ENCODE measurements at places on chromosomes 6 and 20. TPM values are rescaled to one million over a fixed set of nuclear protein-coding genes. Genes with fewer than 3 reads are reported as not detected.

NRSN1 gene
- 0.39 TPM for total RNA-seq

LY6G5C gene
- not detected for total RNA-seq

TTLL9 gene
- 0.30 TPM for total RNA-seq

UCKL1 gene
- total RNA-seq, result 23.0 TPM

C20orf141 gene
- total RNA-seq, result not detected

CTCFL gene
- 0.10 TPM for total RNA-seq

SNRPB gene
- 81.6 TPM for total RNA-seq

AAR2 gene
- 23.4 TPM for total RNA-seq

WFDC5 gene
- 5.2 TPM for total RNA-seq

- DNase-seq, result no peak
These were observed 259.1 kb upstream of the FERMT1 start for GRCh38 chr20:6381887-6382286.

DNA sequence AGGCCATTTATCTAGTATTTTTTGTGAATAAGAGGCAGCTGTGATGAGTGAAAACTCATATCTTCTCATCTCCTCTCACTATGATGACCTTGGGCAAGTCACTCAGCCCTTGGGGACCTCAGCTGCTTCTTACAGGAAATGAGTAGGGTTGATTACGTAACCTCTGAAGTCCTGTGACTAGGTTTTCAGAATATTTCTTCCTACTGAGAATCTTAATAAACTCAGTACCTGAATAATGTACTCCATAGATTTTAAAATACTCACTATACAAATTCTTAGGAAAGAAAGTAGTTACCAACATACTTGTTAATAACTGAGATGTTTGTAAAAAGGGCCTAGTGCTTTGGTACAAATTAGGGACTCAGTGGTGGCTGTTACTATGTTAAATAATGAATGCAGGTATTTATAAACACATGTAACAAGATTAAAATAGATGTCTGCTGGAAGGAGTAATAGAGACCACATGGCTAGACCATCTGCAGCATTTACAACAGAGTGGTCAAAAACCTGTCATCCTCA lies 60.9 kb downstream of the RPRD1B start:
- peak; percentile 11 for DNase-seq

DNA sequence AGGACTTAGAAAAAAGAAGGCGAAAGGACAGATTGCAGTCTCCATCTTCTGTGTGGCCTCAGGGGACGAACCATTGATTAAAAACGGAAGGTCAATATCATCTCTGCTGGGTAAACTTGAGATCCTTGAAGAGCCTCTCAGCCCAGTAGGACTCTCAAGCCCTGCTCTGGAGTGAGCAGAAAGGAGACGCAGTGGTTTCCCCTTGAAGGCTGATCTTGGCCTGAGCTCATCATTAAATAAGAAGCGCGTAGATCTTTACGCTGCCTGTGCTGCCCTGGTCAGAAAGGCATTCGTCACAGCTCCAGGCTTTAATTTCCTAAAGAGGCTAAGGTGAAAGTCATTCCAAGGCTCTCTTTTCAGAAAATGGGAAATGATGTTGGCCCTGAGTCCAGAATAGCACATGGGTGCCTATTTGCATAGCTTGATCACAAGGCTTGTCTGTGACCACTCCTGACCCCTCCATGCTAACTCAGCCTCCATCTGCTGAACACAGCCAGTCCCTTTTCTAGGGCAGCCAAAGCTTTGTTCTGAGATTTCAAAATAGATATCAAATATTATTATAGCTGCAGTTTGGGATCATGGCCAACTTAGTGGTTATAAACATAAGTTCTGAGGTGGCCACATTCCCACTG lies 29.3 kb upstream of the XRN2 start:
- DNase-seq, result no peak

DNA sequence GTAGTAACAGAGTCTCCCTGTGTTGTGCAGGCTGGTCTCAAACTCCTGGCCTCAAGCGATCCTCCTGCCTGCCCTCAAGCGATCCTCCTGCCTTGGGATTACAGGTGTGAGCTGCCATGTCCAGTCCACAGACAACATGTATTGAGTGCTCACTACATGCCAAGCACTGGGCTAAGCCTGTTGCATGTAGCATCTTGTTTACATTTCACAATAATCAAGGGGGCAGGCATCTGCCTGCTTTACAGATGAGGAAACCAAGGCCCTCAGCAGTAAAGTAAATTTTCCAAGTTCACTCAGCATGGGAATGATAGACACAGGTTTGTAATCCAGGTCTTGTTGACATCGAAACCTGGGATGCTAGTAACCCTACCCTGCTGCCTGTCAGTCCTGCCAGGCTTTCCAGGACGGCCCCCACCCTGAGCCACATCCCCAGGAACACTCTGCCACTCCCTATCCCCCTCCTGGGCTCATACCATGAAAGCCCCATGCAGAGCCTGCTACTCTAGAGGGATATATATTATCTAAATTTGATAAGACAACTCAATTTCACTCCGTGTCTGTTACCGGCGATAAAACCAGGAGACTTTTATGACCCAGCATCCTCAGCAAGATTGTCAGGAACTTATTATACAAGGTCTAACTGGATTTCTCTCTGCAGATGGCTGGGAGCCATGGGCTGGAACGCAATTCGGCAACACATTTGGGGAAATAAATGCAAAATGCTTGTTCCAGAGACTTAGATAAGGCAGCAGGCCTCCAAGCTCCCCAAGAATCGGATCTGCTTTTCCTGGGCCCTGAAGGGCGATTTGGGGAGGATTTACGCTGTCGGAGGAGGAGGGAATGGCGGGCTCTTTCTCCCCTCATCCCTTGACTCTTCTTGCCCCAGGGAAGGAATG lies 30.4 kb downstream of the CD40 start:
- DNase-seq, result no peak

GRCh38 chr20:16771213-16771612 lies 23.1 kb downstream of the OTOR start:
- DNase-seq, result no peak

DNA sequence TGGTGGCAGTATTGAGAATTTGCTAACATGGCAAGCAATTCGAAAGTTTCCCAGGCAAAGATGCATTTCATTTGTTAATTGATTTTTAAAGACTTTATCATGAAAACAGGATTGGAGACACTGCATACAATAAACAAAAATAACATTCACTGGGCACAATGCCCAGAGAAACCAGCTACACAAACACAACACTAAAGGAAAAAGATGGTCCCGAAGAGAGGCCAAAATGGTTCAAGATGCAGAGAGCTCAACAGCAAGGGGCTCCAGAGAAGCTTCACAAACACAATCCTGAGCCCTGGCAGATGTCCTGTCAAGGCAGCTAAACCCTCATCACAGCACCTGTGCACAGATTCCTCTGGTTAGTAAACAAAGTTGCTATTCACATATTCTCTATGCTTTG lies 79.3 kb downstream of the INSM1 start:
- peak; percentile 31 for DNase-seq

- no peak for DNase-seq
These were observed 26.4 kb upstream of the PAQR8 start for GRCh38 chr6:52335576-52335975.

DNA sequence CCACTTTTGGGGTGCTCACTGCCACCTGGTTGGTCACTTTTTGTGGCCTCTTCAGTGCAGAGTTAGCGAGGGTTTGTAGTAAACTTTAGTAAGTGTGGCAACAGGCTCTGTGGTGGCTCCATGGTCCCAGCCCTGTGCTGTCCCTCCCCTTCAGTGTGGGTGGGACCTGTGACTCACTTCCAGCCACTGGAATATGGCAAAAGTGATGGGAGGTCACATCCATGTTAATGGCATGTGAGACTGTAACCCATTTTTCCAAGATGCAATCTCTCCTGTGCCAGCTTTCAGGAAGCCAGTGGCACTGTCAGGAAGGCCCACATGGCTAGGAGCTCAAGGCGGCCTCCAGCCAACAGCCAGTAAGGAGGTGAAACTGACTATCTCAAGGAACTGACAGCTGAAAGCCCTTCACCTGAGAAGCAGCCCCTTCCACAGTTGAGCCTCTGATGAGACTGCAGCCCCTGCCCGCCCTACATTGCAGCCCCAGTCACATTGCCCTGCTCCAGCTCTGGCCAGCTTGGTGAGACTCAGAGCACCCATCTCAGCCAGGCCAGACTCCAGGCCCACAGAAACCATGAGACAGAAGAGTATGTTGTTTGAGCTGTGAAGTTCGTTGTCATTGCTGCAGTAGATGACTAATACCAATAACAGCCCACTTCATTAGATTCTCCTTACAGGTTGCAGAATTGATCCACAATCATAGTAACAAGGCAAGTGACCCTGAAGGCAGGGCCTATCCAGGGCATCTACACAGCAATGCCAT lies 13.1 kb upstream of the CST7 start:
- no peak for DNase-seq

DNA sequence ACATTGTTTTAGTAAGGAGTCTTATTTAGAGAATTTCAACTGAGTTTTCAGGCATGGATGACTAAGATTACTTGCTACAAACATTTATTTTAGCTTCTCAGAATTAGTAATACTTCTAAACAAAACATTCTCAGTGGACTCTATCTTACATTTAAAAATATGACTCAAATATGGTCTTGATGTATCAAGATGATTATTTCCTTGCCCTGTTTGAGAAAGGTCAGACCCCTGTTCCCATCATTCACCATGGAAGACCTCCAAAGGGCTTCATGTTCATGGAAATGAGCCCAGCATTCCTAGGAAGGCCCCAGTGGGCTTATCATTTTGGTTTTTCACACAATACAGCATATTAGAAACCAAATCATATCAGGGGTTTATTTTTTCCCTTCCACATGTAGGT lies 24.6 kb upstream of the TRPC4AP start:
- peak; percentile 26 for DNase-seq

- no peak for DNase-seq
These were observed 86.4 kb upstream of the POU3F2 start for GRCh38 chr6:98747960-98748359.

DNA sequence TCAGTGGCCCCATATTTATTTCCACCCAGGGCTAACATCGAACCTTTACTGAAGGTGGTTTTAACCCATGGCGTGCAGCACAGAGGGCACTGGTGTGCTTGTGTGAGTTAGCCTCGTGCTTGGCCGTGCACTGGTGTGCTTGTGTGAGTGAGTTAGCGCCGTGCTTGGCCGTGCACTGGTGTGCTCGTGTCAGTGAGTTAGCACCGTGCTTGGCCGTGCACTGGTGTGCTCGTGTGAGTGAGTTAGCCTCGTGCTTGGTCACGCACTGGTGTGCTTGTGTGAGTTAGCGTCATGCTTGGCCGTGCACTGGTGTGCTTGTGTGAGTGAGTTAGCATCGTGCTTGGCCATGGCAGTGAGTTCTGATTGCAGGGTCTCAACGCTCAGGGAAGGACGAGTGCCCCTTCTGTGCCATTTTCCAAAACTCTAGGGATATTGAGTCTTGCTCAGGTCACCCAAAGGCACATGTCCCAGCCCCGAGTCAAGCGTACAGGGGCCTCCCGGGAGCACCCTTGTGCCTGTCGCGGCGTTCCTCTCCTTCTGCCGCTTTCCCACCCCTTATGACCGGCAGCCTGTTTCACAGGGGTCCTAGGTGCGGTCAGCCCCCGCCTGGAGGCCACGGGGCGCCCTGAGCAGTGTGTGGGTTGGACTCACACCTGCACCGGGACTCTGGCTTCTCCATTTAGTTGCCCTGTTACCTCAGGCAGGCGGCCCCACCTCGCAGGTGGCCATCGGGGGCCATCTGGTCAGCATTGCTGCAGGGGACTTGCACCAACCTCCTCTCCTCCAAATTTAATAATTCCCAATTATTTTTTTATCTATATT lies 399.1 kb downstream of the CDH4 start:
- DNase-seq, result no peak

GRCh38 chr20:59402681-59403080 lies 102.3 kb downstream of the EDN3 start:
- peak; percentile 58 for DNase-seq

DNA sequence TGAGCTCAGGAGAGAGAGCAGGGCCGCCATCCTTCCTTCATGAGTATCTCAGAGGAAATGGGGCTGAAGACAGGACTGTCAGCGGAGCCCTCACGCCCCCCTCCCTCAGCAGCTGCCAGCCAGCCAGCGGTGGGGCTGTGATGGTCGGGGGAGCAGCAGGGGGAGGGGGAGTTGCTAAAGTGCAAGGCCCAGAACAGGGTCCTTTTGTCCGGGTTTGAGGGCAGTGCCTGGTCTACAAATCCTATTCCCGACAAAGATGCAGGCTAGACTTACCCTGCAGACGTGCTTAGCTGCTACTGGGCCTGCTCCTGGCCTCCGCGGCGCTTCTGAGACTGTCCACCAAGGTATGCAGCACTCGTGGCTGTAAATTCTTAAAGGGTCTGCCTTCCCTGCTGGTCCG lies 593.4 kb upstream of the CDH4 start:
- DNase-seq, result no peak

GRCh38 chr20:25283221-25283951 lies 35.5 kb downstream of the PYGB start:
- no peak for DNase-seq

GRCh38 chr6:24257282-24257681 lies 100.6 kb downstream of the DCDC2 start:
- DNase-seq, result no peak

- no peak for DNase-seq
These were observed 4.9 kb downstream of the SRMS start for GRCh38 chr20:63542696-63543095.

DNA sequence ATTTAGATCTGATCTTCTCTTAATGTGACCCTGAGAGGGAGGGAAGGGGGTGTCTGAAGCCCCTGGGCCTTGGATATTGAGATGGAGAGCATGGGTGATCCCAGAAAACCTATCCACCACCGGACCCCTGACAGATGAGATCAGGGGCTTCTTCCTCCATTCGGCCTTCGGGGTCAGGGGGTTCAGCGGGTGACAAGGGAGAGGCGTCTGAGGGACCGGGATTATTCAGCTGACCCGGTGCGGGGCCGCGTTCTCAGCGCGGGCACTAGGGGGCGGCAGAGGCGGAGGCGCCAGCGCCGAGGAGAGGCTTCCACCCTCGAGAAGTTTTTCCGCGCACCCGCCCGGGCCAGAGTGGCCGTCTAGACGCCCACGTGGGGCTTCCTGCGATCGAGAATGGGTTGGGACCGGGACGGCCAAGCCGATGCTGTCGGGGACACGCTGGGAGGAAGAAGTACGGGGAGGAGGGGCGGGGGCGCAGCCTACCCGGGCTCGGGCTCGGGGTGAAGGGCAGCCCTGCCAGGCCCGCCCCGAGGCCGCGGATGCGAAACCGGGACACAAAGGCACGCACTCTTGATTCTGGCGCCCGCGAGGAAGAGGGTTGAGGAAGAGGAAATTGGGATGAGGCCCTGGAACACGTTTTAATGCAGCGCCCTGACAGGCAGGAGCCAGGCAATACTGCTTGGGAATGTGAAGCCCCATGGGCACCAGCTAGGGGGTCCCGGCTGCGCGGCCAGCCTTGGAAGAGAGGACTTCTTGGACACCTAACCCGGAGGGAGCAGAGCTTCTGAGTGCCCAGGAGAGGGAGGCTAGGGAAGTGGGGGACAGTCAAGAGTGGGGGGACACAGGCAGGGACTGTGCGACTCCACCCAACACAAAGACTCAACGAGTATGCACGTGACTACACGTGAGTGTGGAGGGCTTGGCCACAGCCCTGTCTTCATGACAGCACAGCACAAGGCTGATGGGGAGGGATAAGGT lies 30.6 kb downstream of the COL11A2 start:
- peak; percentile 45 for DNase-seq

DNA sequence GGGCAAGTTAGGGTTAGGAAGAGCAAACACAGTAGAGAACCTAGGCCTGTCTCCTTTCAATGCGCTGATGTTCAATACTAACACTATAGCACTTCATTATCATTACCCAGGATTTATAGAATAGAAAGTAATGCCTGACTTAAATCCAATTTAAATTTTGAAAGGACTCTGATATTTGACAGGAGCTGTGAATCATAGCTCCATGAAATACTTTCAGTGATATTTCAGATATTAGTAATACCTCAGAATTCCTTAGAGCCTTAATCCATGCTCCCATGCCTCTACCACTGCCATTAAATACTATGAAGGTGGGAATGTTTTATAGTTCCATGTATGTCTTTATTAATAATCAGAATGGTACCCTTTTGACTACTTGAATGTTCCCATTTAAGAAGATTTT lies 530.2 kb downstream of the BCKDHB start:
- DNase-seq, result no peak

Data from skin of body (tissue), 3 donors.